Stimulated activated CD4-positive, alpha-beta T cell treated with anti-CD3 and anti-CD28 coated beads, Interleukin-15, amount 100 ng/mL, for 1 hour (primary cell): ENCODE measurements at places on chromosomes 4 and X.

DNA sequence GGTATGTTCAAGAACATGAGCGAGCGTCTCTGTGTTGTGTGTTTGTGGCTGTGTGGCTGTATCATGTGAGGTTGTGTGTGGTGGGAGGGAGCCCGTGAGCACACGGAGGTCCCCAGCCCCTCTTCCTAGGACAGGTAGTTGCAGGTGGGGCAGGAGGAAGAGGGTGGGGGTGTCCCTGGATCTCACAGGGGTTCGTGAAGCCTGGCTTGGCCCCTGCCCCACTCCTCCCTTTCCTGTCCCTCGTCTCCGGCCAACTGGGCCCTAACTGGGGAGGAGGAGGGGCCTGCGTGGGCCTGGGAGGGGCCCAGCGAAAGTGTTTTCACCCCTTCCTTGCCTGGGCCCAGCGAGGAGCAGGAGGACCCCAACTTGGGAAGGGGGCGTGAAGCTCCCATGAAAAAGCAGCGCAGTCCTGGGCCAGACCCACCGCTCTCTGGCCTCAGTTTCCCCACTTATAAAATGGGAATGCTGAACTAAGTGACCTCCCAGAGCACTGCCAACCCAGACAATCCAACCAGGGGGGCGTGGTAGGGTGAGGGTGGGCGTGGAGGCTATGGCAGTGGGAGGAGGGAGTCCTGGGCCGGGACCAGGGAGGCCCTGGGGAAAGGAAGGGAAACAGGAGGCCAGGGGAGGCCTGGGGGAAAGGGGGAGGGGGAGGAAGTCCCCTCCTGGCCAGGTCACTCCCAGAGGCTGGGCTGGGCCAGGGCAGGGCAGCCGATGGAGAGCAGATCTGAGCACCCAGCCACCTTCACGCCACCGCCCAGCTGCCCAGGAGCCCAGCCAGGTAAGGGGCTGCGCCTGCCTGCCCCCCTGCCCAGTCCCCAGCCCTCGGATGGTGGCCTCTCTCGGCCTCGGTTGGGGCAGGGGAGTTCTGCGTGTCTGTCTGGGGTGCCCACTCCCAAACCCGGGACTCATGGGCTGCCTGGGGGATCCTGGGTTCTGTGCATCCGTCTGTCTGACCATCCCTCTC lies at the start of gene AVPR2:
Gene AVPR2 (plus strand): TSS at position 683 of the 967 bp plus-strand sequence. CDS start 473 bp downstream, outside the sequence.
- DNase-seq = no peak

DNA sequence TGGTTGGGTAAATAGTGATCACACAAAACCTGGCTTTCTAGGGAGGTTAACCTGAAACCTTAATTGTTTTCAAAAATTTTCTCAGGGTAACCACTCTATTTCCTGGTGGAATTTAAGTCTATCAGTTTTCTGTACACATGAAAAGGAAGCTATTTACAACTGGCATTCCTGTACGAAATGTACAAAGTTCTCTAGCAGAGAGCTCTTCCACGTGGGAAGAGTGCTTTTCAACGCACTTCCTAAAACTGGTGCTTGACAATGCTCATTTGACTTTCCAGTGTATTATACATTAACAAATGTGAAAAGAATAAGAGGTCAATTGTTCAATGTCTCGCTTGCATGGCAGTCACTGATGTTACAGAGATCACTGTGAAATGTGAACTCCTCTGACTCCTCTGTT lies 2.8 kb upstream of the SOD3 start:
- DNase-seq = no peak

- DNase-seq = no peak
Observed at GRCh38 chrX:39689376-39690104, 408.2 kb downstream of the BCOR start.

DNA sequence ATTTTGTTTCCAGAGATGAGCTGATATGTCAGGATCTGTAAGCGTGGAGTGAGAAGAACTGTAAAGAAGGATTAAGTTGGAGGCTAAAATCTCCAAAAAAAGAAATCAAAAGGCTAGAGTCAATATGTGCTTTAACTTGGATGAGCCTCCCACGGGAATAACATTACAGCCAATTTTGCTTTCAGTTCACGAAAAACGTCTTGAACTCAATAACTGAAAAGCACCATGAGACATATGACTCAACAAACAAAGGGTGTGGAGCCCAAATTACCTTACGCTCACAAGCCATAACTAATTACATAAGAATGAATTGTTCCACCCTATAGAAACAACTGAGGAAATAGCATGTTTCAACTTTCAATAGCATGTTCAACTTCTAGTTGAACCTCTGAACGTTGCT lies 22.3 kb downstream of the TMPRSS11D start:
- no peak for DNase-seq

- no peak for DNase-seq
Observed at GRCh38 chr4:113406723-113407016, 354.9 kb downstream of the CAMK2D start.

DNA sequence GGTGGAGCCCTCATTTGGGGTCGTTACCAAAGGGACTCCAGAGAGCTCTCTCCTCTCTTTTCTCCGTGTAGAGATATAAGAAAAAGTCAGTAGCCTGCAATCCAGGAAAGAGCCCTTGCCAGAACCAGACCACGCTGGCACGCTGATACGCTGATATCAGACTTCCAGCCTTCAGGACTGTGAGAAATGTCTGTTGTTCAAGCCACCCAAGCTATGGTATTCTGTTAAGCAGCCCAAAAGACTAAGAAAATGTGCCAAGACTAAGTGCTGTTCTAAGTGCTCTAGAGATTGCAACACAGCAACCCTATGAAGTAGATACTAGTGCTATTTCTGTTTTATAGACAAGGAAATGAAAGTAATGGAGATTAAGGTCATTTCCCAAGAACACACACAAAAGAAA lies 205.7 kb downstream of the CAMK2D start:
- DNase-seq = no peak

GRCh38 chr4:30269850-30270249 lies 450.3 kb upstream of the PCDH7 start:
- no peak for DNase-seq

GRCh38 chrX:96314985-96315384 lies 369.7 kb upstream of the DIAPH2 start:
- DNase-seq = no peak

DNA sequence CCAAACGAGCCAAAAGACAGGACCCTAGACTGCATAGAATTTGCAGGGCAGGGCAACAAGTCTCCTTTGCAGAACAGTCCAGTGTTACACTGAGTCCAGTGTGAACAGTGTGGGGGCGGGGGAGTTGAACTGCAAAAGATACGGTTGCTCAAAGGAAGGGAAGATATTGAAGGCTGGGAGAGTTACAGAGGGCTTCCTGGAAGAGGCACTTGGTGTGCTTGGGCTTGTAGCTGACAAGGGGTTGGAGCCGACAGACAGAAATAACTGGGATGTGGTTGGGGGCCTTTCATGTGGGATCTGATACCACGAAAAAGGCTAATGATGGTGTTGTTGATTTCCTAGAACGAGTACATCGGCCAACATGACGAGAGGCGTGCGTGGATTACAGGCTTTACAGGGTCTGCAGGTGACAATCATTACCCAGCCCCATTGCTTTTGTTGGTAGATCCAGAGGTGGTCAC lies 6.1 kb downstream of the XPNPEP2 start:
- DNase-seq = no peak
